Effector CD8-positive, alpha-beta T cell (primary cell): ENCODE measurements at places on chromosomes 12 and 14.

DNA sequence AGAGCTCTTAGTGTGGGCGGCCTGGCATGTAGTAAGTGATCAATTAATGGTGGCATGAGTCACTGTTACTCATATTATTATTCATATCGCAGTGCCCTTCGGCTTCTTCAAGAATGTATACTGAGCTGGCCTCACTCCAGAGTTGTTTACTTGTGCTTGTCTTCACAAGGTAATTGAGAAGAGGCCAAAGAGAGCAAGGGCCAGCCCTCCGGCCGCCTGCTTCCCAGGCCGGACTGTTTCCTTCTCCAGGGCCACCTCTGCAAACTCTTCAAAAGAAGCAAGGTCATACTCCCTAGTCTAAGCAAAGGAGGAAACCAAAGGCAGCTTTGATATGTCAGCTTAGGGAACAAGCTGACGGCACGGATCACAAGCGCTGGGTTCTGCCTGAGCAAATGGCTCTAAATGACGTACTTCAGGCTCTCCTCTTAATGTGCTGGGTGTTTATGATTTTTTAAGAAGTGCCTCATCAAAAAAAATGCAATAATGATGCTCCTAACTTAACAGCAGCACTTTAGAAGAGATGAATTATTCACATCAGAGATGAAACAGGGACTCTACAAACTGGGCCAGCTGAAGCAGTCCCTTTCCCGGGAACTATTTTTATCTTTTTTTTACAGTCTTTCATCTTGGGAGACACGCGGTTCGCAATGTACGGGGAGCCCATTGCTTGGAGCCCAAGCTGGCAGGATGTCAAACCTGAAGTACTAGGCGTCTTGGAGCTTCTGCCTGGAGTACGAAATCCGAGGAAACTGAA, 65.6 kb upstream of the DLK1 start:
- DNase-seq = no peak

DNA sequence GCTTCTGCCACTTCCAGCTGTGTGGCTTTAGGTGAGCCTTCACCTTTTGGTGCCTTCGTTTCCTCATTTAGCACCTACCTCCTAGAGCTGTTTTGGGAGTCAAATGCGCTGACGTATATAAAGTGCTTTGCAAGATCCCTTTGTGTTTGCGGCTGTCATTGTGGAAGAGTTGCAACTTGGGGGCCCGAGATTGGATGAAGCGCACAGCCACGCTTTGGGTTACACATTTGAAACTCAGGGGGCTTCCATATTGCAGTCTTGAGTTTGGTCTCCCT, 636 bp upstream of the ARL6IP4 start:
- no peak for DNase-seq

- DNase-seq = no peak
These were observed 139.9 kb upstream of the C14orf180 start for GRCh38 chr14:104439625-104440024.

GRCh38 chr12:86613311-86613710, 357.1 kb upstream of the MGAT4C start:
- DNase-seq = no peak

DNA sequence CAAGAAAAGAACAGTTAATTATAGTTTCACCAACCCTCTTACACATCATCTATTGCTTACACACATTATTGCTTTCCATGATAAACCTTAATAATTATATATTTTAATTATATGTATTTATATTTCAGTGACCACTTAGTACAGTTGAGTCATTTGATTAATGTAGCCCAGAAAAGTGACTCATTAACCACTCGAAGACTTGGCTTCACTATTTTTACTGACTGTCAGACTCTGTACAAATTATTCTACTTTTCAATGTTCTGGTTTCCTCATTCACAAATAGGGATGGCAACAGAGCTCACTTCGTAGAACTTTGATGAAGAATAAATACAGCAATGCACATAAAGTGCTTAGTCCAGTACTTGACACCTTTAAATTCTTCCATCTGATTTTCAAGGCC, 98.3 kb downstream of the CFAP54 start:
- no peak for DNase-seq

DNA sequence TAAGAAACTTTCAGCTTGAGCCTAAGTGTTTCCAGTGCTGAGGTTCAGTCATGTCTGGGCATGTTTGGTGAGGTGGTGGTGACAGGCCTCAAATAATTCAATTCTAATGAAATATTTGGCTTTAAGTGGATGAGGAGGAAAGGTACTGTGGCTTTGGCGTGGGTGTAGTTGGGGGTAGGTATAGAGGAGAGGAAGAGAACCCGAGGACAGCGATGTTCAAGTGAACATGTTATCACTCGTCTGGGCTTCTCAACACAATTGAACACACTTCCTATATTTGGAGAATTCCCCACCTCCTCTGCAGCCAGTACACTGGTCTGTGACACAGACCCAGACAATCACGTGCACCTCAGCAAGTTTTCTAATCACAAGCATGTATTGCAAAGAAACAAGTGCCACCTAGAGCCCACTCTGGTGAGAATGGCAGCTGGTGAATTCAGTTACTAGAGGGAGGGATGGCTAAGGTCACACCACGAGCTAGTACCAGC, 53.0 kb downstream of the IFNG-AS1 start:
- DNase-seq = no peak

DNA sequence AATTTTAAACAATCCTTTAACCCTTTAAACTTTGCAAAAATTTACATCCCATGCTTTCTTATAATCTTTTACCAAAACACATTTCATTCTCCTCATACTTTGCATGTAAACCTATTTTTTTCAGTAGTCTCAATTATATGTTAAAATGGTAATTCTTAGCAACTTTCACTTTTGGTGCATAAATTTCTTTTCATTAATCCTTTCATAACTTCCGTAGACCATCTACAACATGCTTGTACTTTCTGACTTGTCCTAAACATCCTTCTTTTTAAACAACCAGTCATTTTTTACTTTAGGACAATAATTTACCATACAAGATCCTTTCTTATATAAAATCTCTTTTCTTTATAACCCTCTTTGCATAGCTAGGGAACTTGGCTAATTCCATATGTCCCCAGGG, 19.5 kb downstream of the CCDC91 start:
- no peak for DNase-seq

DNA sequence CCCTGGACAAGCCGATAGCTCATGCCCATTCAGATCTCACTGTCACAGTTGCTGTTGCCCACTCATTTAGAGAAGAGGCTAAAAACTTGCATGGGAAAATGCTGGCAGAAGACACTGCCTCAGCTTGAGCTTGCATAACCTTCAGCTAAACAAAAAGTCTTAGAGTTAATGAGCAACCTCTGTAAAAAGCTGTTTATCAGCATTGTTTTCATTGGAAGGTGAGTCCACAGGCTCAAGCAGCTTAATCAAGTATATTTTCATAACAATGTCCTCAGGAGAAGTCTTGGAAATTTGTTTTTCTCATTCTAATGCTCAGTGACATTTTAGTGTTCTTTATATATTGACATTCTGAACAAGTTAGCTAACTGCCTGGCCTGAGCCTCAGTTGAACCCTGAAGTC, 872.9 kb downstream of the TMTC2 start:
- no peak for DNase-seq
